Suprapubic skin (tissue), 4 donors: ENCODE measurements at places on chromosomes 1 and 21.

GRCh38 chr1:25629836-25630235 is 13.2 kb downstream of the MAN1C1 start:
- DNase-seq, result no peak

- DNase-seq, result no peak
Measured at GRCh38 chr1:170537798-170538503, 6.0 kb downstream of the GORAB start.

DNA sequence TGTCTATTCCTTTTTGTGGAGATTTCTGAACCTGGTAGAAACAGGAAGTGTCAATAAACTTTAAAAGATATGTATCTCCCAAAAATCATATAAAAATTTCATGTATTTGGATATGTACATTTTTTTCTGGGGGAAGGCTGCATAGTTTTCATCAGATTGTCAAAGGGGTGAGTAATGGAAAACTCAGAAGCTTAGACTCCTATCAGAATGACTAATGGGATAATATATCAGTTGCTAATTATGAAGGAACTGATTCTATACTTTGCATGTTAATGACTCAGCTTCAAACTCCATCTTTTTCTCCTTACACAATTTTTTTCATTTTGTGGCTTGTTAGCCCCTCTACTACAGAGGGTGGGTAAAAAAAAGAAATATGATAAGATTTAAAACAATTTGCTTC is 55.9 kb downstream of the GON4L start:
- DNase-seq, result no peak

GRCh38 chr1:162133566-162133965 is 64.1 kb downstream of the NOS1AP start:
- DNase-seq, result no peak

DNA sequence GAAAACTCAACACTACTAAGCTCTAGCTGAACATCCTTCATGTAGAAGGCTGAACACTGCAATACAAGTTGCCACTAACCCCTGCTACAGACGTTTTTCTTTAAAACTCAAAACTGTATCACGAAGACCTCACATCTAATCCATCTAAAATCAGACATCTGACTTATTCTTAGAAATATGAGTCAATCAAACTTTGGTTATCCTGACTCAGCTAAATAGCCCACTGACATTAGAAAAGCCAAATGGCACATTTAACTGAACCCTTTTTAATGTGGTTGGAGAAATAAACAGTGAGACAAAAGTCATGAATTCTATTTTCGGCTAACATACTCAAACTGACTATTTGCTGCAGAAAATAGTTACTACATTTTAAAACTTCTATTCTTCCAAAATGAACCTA is 35.6 kb downstream of the WLS start:
- no peak for DNase-seq

DNA sequence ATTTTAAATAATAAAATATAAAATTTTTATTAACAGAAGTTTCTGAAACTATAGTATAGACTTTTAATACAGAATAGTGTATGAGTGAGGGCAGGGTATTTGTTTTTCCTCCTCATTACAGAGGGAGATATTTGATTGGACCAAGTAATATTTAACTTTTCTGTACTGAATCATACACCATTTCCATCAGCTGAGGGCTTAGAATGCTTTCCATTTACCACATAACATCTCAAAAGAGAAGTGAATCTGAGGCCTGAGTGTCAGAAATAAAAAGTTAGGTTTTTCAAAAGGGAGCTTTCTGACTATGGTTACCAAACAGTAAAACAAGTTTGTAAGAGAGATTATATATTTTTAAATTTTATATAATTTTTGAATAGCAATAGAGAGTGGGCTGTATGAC is 29.5 kb downstream of the TLCD4 start:
- DNase-seq, result no peak

DNA sequence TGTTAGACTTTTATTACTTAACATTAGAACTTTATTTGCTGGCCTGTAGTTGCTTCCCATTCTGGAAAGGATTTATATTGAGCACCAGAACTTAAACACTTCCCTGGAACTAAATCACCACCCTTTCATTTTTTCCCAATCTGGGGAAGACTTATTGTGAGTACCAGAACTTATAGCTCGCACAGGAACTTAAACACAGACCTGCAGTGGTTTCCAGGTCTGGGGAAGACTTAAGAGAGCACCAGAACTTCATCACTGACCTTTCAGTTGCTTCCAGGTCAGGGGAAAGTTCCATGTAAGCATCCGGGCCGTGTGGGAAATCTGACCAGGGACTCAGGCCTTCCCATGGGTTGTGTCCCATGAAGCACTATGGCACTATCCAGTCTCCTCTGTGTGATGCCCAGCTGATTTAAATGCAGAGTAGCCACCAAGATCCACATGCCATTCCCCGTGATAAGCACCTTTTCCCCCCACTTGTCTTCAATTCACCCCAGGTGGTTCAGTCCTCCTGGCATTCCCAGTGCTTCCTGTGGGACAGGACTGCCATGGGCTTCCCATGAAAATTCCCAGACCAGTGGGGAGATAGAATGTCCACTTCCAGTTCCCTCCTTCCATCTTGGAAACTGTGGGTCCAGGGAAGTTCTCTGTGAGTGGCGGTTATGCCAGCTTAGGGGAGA is 48.9 kb downstream of the C4BPA start:
- DNase-seq, result no peak
